PC-3 (cell line): ENCODE measurements at places on chromosomes 1 and 21.

GRCh38 chr21:46386734-46387088 lies 62.8 kb downstream of the PCNT start:
- no peak overlapping the region for H3K4me3 ChIP-seq
- peaks cover 43% of the 10 kb centered on the region for H3K36me3 ChIP-seq
- DNase-seq: no peak
- no peak overlapping the region for H3K27ac ChIP-seq
- no peaks in the 10 kb centered on the region for H3K4me1 ChIP-seq

DNA sequence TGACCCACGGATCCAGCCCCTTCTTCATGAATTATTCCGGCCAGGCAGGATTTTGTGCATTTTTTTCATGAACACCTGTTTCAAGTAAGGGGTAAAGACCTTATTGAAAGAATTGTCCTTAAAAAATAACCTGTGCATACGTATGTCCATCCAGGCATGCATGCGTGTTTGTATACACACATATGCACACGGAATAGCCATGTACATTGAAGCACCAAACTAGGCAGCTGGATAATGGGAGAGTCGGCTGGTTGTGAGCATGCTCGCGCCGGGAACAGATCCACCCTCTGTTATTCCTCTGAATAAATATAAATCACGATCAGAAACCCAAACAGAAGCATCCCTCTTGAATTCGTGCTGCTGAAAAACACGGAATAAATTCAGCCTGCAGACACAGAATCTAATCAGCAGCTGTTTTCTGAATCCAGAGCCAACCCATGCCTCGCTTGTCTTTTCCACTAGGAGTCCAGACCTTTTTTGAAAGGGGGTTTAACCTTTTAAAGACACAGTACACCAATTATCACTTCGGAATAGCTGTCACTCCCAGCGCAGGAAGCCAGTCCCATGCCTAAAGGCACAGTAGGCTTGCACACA lies at the start of gene HIVEP3:
TSS of gene HIVEP3 (minus strand) at position 473 of the 594 bp plus-strand sequence.
- peak; percentile 63 for DNase-seq
- H3K27me3 ChIP-seq: no peaks in the 10 kb centered on the region
- no peaks in the 10 kb centered on the region for H3K36me3 ChIP-seq
- peak within 1 kb of the TSS; percentile 88 for H3K4me3 ChIP-seq

DNA sequence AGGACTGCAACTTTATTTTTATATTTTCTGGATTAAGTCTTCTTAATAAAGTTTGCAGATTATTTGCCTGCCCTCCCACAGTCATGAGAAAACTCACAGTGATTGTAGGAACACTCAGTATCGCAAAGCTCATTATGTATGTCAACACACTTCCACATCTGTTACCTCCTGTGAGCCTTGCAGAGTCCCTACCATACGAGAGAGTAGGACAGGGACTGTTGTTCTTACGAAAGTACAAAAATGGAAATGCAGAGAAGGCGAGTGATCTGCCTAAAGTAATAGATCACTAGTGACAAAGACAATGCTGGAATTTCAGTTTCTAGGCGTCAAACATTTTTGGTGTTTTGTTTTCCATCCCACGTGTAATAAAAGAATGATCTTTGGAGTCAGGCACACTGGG lies 131.7 kb downstream of the SYT2 start:
- H3K27ac ChIP-seq: no peak overlapping the region
- no peaks in the 10 kb centered on the region for H3K36me3 ChIP-seq
- H3K27me3 ChIP-seq: no peaks in the 10 kb centered on the region
- peaks cover 24% of the 10 kb centered on the region for H3K4me1 ChIP-seq
- no peak overlapping the region for H3K4me3 ChIP-seq

DNA sequence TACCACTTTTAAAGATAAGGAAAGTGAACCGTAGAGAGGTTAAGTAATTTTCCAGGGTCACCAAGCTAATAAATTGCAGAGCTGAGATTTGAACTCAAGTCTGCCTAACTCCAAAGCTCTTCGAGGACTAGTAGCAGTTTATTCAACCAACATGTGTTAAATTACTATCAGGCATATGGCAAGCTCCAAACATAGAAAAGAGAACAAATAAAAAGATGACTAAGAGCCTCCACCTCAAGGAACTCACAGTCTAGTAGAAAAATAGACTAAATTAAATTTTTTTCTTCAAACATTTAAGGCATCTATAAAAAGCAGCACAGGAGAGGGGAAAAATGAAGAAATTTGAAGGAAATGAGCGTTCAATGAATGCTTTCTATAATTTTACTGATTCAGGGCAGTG lies 22.2 kb downstream of the SLC9C2 start:
- no peak overlapping the region for H3K27ac ChIP-seq
- H3K27me3 ChIP-seq: no peaks in the 10 kb centered on the region

- H3K27me3 ChIP-seq: no peaks in the 10 kb centered on the region
- H3K4me3 ChIP-seq: no peak overlapping the region
- no peaks in the 10 kb centered on the region for H3K36me3 ChIP-seq
- H3K27ac ChIP-seq: no peak overlapping the region
- no peaks in the 10 kb centered on the region for H3K4me1 ChIP-seq
These were observed 549.3 kb downstream of the NCAM2 start for GRCh38 chr21:21547368-21547953.

DNA sequence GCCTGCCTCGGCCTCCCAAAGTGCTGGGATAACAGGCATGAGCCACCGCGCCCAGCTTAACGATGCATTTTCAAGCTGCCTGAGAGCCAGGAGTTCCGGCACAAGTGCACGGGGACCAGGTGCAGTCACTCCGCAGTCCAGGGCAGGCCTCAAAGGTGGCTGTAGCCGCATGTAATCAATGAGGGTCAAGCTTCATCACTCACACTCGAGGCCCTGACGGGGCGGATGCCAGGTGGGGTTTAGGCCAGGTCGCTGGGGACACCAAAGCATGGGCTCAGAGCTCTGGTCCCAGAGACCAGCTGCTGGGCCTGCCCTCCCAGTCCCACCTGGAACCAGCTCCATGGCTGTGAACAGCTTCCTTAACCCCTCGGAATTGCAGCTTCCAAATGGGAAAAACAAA lies 26.1 kb upstream of the GPR153 start:
- H3K27ac ChIP-seq: no peak overlapping the region
- no peak for DNase-seq
- H3K36me3 ChIP-seq: peaks cover 4% of the 10 kb centered on the region; the same call in 1 of the 2 replicates
- H3K27me3 ChIP-seq: no peaks in the 10 kb centered on the region

DNA sequence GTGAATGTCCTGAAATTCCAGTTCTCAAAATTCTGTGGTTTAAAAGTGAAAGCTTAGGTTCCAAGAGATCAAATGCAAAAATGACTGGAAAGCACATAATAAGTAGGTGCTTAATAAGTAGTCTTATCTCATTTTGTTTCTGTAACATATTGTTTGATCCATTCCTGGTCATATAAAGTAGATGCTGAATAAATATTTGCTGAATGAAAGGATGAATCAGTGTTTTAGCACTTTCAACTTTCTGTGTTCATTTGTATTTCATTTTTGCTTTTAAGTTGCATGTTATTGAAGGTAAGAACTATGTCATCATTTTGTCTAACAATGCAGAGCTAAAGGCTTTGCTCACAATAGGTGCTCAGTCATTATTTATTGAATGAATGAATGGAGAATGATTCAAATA lies 6.3 kb downstream of the MAST2 start:
- no peak overlapping the region for H3K4me3 ChIP-seq
- peaks cover 3% of the 10 kb centered on the region; the same call in 1 of the 2 replicates for H3K36me3 ChIP-seq
- H3K4me1 ChIP-seq: peaks cover 21% of the 10 kb centered on the region
- peak; percentile 31 for DNase-seq
- no peak overlapping the region for H3K27ac ChIP-seq
- no peaks in the 10 kb centered on the region for H3K27me3 ChIP-seq

GRCh38 chr1:206506405-206507283 lies 687 bp upstream of the RASSF5 start:
- peaks cover 41% of the 10 kb centered on the region for H3K4me1 ChIP-seq
- H3K36me3 ChIP-seq: no peaks in the 10 kb centered on the region
- no peak overlapping the region for H3K27ac ChIP-seq
- H3K27me3 ChIP-seq: no peaks in the 10 kb centered on the region
- DNase-seq: no peak

- no peaks in the 10 kb centered on the region for H3K27me3 ChIP-seq
- peaks cover 1% of the 10 kb centered on the region; the same call in 1 of the 2 replicates for H3K36me3 ChIP-seq
- no peak for DNase-seq
- H3K27ac ChIP-seq: peak within 1 kb of the TSS; percentile 94
- peaks cover 41% of the 10 kb centered on the region for H3K4me1 ChIP-seq
- H3K4me3 ChIP-seq: peak within 1 kb of the TSS; percentile 82
These were observed at the start of gene CACYBP for GRCh38 chr1:174999936-175000696. Gene CACYBP (plus strand): TSS chr1:174999947. CDS start chr1:175000181, 234 bp downstream.

GRCh38 chr1:47843059-47843458 lies 154.1 kb downstream of the TRABD2B start:
- no peak overlapping the region for H3K4me3 ChIP-seq
- H3K27ac ChIP-seq: no peak overlapping the region
- no peak for DNase-seq
- H3K36me3 ChIP-seq: no peaks in the 10 kb centered on the region
- no peaks in the 10 kb centered on the region for H3K4me1 ChIP-seq
- no peaks in the 10 kb centered on the region for H3K27me3 ChIP-seq

DNA sequence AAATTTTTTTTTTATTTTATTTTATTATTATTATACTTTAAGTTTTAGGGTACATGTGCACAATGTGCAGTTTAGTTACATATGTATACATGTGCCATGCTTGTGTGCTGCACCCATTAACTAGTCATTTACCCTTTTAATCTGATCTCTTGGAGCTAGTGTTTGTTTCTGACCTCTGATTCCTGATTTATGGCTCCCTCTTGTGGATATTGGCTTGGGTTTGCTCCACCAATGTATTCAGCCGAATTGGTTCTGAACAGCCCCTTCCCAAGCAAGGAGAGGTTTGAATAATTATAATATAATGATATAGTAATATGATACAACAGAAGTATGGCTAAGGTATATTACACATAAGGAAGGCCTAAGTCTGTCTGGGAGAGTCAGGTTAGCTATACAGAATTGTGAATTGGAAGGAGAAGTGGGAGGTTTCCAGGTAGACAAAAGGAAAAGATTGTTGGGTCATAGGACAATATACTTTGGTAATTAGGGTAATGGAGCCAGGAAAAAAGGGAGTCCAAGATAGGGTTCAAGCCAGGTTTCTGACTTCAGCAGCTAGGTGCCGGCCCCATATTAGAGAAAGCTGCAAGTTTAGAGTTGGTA lies 53.1 kb upstream of the HMCN1 start:
- H3K36me3 ChIP-seq: no peaks in the 10 kb centered on the region
- no peaks in the 10 kb centered on the region for H3K4me1 ChIP-seq
- no peak overlapping the region for H3K4me3 ChIP-seq
- peak; percentile 68 for DNase-seq
- H3K27me3 ChIP-seq: no peaks in the 10 kb centered on the region
- H3K27ac ChIP-seq: no peak overlapping the region
